Hematopoietic multipotent progenitor cell treated with erythropoietin and hydrocortisone succinate and interleukin-3 and kit ligand, for 4 days (in vitro differentiated cells): ENCODE measurements at places on chromosomes 11 and 22.
A peak's percentile ranks its signal among the peaks of the same experiment; 100 is the strongest.

DNA sequence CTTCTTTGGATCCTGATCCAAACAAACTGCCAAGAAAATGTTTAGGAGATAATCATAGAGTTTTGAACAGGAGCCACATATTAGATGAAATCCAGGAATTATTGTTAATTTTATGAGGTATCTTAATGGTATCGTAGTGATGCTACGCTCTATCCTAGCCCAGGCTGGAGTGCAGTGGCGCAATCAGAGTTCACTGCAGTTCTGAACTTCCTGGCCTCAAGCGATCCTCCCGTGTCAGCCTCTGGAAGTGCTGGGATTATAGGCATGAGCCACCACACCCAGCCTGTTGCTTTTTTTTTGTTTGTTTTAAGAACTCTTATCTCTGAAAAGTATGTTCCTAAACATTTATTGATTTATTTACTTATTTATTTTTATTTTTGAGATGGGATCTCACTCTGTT, 2.4 kb downstream of the GSTT4 start:
- no peak for DNase-seq

DNA sequence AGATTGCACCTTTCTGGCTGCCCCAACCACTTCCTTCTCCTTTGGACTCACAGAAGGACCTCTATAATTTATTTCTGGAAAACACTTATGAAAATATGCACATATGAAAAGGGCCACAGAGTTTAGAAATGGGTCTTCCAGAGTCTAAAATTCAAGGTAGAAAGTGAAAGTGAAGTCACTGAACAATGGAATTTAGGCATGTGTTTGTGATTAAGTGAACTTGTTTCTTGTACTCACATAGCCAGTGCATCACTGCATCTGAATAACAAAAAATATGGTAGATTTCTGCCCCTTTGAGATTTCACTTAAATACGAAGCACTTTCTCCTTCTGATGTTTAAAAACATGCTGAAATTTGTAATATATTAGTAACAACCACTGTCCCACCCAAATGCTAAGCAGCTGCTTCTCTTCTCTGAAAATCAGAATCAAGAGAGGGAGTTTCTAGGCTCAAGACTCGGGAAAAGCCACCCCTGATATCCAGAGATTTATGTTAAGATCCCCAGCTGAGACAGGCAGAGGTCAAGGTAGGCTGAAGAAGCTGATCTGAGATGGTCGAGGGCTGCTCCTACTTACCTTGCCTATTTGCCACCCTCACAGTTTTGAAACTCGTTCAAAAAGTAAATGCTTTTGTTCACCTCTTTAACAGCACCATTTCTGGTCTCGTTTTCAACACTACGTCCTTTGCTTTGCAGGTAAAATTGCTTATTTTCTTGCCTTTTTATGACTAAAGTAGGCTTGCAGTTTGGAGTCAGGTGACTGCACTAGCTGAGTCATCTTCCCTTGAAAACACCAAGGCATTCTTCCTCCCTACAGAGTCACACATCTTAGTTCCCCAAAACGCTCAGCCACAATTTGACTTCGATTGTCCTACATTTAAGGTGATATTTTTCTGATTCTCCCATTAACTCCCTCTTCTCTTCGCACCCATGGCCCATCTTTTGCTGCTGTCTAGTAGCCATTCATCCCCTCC, at the start of gene XKR3:
Gene XKR3, minus strand, starts transcription at position 696 of the 972 bp plus-strand sequence. CDS start 17,338 bp downstream, outside the sequence.
- peak; percentile 84 for DNase-seq

DNA sequence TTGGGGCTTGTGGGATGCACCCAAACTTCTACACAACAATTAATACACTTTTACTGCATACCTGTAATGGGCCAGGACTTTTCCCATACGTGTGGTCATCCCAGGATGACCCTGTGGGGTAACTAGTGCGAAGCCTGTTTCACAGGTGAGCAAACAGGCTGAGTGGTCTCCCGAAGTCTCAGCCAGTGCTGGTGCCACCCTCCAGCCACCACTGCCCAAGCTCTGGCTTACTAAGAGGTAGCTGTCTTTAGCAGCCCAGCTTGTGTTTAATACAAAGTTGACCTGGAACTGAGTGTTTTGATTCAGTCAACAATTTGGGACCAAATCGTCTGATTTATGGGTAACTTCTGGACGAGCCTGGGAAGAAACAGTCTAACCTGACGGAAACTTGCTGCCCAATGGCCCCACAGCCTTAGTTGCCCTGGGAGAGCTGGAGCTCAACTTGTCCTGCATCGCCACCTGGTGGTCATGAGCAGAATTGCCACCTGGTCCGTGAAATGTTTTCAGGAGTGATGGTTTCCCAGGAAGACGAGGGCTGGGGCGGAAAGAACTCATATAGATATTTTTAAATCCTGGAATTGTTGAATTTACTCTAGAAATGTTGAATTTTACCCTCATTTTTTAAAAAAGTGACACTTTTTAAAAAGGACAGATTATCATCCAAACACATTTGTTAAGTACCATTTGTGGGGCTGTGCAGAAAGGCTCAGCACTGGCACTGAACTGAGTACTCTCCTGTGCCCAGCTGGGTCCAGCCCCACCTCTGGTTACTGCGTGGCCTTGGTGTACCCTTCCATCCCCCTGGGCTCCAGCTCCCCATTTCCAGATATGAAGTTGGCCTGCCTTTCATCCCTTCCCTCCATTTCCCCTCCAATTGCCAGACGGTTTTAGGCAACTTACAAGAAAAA, 95.5 kb upstream of the PARVA start:
- peak; percentile 86 for DNase-seq

DNA sequence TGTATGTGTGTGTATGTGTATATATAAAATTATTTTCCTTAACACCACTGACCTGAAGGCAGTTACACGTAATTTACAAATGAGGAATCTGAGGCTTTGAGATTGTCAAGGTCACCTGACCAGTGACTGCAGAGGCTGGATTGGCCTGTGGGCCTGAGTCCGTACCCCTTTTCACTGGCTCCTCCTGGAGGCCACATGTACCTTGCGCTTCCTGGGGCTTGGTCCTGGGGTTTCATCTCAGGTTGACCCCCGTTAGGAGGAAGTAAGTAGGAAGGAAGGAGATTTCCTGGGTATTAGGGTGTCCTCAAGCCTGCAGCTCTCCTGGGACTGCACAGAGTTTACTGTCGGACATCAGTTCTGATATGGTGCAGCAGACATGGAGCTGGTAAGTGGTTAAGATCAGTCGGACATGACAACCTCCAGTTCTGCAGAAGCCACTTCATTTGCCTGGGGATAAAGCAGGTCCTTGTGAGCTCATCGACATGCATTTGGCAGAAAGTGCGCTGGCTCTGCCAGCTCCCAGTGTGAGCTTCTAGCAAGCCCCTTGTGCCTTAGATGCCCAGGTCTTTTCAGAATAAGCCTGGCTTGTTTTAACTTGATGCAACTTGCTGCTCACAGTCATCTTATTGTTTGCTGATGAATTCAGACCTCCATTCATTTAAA, 36.6 kb downstream of the ST3GAL4 start:
- peak; percentile 84 for DNase-seq

GRCh38 chr11:120539667-120540369, 28.3 kb downstream of the GRIK4 start:
- DNase-seq: no peak

GRCh38 chr11:12564012-12564411, 110.2 kb upstream of the TEAD1 start:
- no peak for DNase-seq

DNA sequence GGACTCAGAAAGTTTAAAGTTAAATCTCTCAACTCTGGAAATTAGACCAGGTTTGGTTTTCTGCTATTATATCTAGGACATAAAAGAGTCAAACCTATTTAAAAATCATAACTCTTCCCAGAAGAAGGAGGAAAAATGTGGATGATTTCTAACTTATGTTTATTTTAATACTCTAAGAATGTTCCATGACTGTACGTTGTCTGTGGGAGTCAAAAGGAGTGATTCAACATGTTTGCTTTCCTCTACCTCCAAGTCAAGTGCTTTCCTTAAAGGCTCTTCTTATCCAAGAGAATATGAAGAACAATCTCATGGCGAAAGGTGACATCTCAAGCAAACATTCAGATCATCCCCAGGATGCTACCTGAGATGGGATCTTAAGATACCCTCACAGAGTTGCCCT, 21.6 kb downstream of the OR51E1 start:
- DNase-seq: no peak

- DNase-seq: no peak
Measured at GRCh38 chr11:31865606-31866300, 54.6 kb upstream of the PAX6 start.

- no peak for DNase-seq
Measured at GRCh38 chr11:134384406-134384805, 27.6 kb downstream of the B3GAT1 start.

- peak; percentile 92 for DNase-seq
Measured at GRCh38 chr22:39496131-39496838, 5.8 kb upstream of the MIEF1 start.

DNA sequence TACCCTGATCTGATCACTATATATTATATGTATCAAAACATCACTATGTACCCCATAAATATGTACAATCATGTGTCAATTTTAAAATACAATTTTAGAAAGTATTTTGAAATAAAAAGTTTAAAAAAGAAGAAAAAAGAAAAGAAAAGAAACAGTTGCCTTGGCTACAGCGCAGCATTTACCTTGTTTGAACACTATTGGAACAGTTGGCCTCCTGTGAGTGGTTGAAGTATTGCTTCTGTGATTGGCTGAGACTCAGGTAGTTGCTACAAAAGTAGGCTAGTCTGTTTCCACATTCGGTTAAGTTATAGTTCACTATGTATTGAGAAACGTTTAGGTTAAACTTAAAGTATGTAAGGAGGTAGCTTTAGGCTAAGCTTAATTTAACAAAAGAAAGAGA, 7.9 kb upstream of the DTX4 start:
- DNase-seq: no peak

DNA sequence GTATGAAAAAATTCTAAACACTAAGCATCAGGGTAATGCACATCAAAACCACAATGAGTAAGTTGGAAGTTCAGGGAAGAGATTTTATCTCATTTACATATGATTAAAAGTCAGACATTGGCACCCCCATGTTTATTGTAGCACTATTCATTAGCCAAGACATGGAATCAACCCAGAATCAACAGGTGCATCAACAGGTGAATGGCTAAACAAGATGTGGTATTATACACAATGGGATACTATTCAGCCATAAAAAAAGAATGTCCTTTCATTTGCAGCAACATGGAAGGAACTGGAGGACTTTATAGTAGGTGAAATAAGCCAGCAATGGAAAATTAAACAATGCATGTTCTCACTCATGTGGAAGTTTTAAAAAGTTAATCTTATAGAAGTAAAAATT, 17.6 kb upstream of the TTC17 start:
- no peak for DNase-seq

GRCh38 chr11:129854232-129854805, 38.7 kb downstream of the TMEM45B start:
- no peak for DNase-seq

- DNase-seq: no peak
Measured at GRCh38 chr22:36964106-36964505, 50.7 kb downstream of the CSF2RB start.

DNA sequence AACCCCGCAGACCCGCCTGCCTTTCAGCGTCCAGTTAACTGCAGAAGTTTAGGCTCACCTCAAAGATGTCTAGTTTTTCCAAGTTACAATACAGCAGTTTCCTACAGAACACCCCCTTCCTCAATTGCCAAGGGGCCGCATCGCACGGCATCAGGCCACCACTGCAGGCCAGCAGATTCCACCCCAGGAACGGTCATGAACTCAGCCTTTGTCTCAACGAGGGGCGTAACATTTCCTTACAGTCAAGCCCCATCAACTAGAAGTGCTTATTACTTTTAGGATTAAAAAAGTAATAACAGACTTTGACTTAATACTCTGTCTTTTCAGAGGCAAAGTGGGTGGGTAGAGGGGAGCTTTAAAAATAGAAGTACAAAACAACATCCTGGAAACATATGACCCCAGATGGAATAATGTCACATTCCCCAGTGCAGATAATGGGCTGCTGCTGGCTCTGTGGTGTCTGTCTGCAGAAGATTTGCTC, 36.3 kb downstream of the PPP2R1B start:
- peak; percentile 33 for DNase-seq

GRCh38 chr11:89147229-89147628, 30.4 kb upstream of the TYR start:
- no peak for DNase-seq

DNA sequence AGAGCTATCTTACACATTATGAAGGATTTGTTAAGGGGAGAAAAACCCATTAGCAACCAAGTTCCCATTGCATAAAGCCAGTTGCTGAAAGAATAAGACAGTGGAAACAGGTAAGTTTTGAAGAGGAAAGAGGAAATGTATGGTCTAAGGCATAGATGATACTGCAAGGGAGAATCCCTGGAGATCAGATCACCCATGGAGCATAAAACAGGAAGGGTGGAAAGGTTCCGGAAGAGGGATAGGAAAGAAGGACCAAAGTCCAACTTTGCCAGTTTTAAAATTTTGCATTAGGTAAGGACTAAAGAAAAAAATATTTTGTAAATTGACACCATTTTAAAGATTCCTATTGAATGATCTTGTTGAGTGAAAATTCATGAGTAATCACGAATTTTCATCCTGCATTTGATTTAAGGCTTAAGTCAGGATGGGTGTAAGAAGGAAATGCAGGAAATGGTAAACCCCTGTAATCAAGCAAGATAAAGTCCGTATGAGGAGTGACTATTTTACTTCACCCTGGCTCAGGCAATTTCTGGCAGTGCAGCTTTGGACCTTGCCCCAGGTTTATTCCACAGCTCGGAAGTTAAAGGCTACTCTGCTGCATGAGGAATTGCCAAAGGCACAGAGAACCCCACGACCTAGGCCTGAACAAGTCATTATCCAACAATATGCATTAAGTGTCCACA, 70.9 kb downstream of the CCDC34 start:
- no peak for DNase-seq

DNA sequence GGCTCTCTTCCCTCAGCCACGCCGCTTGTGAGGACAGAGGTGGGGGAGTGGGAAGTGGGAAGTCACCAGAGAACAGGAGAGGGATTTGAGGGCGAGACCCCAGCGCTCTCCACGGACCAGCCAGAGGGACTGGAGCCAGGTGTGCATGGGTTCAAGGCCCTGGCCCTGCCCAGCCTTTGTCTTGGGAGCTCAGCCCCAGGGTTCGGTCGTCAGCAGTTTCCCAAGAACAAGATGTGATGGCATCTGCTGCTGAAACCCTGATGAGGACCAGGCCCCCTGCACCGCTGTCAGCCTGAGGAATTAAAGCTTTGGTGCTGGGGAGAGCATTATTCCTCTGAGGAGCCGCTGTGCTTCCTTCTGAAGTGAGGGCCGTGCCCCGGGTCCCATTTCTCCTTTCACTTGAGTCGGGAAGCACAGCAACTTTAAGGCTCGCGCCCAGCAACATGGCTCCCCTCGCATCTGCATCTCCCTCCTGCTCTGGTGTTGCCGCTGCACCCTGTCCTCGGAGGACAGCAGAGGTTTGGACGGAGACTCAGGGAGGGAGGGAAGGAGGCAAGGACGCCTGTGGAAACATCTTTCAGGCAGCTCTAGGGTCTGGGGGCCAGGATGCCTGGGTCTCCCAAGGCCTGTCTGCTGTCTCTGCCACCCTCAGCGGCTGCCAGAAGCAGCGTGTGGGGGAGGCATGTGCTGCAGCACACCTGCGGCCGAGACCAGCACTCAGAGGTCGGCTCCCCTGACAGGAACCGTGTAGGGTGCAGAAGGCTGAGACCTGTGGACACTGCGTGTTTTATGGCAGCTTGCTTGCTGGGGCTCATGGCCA, 3.8 kb downstream of the IFITM5 start:
- no peak for DNase-seq
